Activated CD4-positive, alpha-beta memory T cell treated with anti-CD3 and anti-CD28 coated beads for 36 hours (primary cell): ENCODE measurements at places on chromosomes 3 and 15.

DNA sequence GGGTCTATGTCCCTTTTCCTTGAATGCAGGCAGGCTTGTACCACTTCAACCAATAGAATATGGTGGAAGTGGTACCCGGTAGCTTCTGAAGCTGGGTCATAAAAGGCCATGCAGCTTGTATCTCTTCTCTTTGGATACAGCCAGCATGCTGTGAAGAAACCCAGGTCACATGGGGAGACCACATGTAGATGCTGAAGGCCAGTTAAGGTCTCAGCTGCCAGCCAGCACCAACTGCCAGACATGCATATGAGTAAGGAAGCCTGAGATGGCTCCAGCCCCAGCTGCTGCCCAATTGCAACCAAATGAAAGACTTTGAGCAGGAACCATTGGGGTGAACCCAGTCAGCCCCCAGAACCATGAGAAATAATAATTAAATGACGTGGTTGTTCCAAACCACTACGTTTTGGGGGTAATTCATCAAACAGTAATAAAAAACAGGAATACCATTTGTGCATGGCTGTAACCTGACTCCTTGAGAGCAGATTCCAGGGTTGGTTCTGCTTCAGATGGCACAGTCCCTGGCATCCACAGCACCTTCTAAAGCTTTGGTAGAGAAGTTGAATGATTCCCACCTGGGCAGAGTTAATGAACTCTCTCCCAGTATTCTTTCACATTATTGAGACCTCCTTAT lies 3.8 kb downstream of the RBP2 start:
- no peak for DNase-seq

GRCh38 chr15:60004009-60004845 lies at the start of gene FOXB1:
FOXB1 (plus strand) TSS chr15:60004311; CDS start chr15:60004964, 653 bp downstream.
- DNase-seq, result peak; percentile 49

GRCh38 chr3:138369151-138369900 lies 20.9 kb downstream of the MRAS start:
- no peak for DNase-seq

GRCh38 chr3:48208076-48208475 lies 15.2 kb upstream of the CAMP start:
- DNase-seq, result no peak

DNA sequence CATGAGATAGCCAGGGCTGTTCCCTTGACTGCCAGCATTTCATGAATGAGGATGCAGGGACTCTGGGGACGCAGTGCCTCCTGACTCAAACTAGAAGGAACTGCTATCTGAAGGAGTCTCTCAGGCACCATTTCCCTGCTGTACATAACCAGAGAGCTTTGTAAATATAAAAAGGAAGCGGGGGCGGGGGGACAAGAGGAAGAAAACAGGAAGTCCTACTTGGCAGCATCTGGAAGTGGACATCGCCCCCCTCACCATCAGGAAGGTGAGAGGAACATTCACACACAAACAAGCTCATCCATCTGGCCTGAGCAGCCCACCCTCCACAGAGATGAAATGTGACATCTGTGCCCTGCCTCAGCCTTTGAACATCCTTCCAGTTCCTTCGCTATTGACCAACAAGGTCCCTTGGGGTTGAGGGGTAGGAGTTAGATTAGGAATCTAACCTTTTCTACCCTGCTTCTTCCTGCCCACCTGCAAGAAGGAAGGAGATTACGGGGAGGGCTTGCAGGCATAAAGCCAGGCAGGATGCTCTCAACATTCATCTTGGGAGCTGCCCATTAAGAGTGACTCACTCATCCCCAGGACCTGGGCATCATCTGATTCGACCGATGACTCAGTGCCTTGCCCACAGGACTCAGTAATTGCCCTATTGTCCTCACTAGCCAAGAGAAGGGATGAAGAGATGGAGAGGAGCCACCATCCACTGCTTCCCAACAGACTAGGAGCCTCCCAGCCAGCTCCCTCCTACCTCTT lies 31.9 kb downstream of the SH3BP5 start:
- DNase-seq, result peak; percentile 37

DNA sequence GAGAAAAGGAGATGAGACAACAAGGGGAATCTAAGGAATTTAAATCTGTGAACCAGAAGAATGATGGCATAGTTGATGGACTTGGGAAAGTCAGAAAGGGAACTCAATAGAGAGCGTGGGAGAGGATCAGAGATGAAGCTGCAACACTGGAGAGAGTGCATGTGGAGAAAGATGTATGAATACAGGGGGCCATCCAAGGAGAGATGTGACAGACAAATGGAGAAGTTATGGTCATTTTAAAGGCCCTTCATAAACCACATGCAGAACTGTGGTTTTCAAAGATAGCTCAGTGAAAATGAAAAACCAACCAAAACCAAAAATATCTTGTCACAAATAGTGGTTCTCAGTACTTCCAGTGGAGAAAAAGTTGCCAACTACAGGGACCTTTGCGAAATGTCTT lies 265.2 kb downstream of the SUCLG2 start:
- DNase-seq, result no peak
